ENCODE measurements at places on chromosomes 7 and 10.

- no peak for DNase-seq
These were observed 110.1 kb downstream of the JAZF1 start for GRCh38 chr7:28070297-28071055.

- DNase-seq: peak; percentile 77
These were observed at the start of gene COL26A1 for GRCh38 chr7:101362334-101363195. Gene COL26A1, plus strand, starts transcription at chr7:101362875. Its CDS starts 158 bp downstream, at chr7:101363033.

GRCh38 chr7:2613931-2614600 is 17.7 kb upstream of the TTYH3 start:
- DNase-seq: no peak

- peak; percentile 98 for DNase-seq
These were observed at the start of gene ZNF786 for GRCh38 chr7:149090397-149091195. Gene ZNF786, minus strand, starts transcription at chr7:149090718. Its CDS starts 78 bp downstream, at chr7:149090640.

DNA sequence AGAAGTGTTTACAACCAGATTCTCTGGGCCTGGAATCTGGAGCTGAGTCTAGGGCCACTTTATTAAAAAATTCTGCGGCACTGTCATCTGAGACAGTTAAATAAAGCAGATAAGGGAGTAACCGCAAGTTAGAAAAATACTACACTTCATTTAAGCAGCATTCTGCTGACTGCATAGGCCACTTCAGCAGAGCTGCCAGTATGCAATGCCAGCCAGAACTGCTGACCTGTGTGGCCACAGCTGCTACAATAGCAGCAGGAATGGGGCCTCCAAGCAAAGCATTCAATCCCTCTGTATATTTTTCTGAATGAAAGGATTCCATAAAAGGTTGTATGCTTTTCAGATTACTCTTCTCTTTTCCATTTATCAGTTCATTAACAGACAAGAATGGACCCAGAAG is 136.0 kb downstream of the COL28A1 start:
- no peak for DNase-seq

- DNase-seq: no peak
These were observed 24.6 kb upstream of the NAMPT start for GRCh38 chr7:106309362-106309761.

DNA sequence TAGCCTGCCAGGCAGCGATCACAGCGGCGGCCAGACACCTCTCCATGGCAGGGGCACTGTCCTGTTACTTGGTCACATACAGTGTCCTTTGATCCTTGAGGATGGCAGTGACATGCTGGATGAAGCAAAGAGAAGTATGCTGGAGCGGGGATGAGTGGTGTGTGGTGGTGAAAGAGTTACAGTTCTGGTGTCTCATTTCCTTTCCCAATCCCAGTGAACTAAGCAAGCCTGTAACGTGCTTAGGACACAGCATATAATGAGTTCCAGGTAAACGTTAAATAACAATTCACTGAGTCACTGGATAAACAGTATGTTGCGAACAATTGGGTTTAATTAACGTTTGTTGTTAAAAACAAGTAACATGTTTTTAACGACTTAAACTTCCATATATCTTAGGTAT is 63.5 kb upstream of the LAMB1 start:
- DNase-seq: no peak

Data from spleen (tissue), 13 donors.